Neural crest cell (in vitro differentiated cells): ENCODE measurements at places on chromosomes 2 and 18. TPM values are rescaled to one million over a fixed set of nuclear protein-coding genes. Genes with fewer than 3 reads are reported as not detected.

GRCh38 chr2:48219555-48220436, 310.2 kb upstream of the STON1 start:
- no peak overlapping the region for H3K4me3 ChIP-seq
- H3K4me1 ChIP-seq = no peaks in the 10 kb centered on the region
- no peak overlapping the region for H3K27ac ChIP-seq

Gene DCDC2C
- total RNA-seq = not detected in 2 replicates

DNA sequence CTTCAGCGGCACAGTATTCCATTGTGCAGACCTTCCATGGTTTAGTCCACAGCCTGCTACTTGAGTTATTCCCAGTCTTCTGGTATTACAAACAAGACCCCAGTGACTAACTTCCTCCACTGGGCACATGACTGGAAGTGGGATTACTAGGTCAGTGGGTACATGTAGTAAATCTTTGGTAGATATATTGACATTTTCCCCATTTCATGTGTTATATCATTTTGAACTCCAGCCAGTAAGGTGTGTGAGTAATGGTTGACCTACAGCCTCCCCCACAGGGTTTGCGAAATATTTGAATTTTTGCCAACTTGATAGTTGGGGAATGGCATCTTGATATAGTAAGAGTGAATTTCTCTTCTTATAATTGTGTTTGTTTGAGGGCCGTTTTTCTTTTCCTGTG, 58.8 kb downstream of the RNF144A start:
- no peaks in the 10 kb centered on the region for H3K27me3 ChIP-seq
- no peak overlapping the region for H3K4me3 ChIP-seq
- no peak for DNase-seq
- peaks cover 30% of the 10 kb centered on the region for H3K36me3 ChIP-seq
- H3K27ac ChIP-seq = no peak overlapping the region
- H3K4me1 ChIP-seq = peaks cover 5% of the 10 kb centered on the region

Gene COQ10B
- total RNA-seq = 9.1 and 9.4 TPM in 2 replicates

GRCh38 chr2:224947566-224947965, 94.7 kb downstream of the DOCK10 start:
- H3K4me3 ChIP-seq = no peak overlapping the region
- no peaks in the 10 kb centered on the region for H3K27me3 ChIP-seq
- DNase-seq = no peak

GRCh38 chr2:227219312-227220105, 55.1 kb downstream of the COL4A3 start:
- no peak overlapping the region for H3K4me3 ChIP-seq
- H3K27ac ChIP-seq = no peak overlapping the region
- no peaks in the 10 kb centered on the region for H3K36me3 ChIP-seq
- no peaks in the 10 kb centered on the region for H3K27me3 ChIP-seq
- no peaks in the 10 kb centered on the region for H3K4me1 ChIP-seq

- peaks cover 4% of the 10 kb centered on the region for H3K27me3 ChIP-seq
- H3K36me3 ChIP-seq = peaks cover 1% of the 10 kb centered on the region
- H3K4me3 ChIP-seq = no peak overlapping the region
- H3K27ac ChIP-seq = no peak overlapping the region
- no peaks in the 10 kb centered on the region for H3K4me1 ChIP-seq
These were observed 6.7 kb downstream of the CYP27A1 start for GRCh38 chr2:218788529-218789255.

Gene COL4A4
- total RNA-seq = 0.16 and 0.19 TPM in 2 replicates

Gene FLACC1
- total RNA-seq = 0.77 and 1.0 TPM in 2 replicates

GRCh38 chr2:229319558-229319957, 48.5 kb upstream of the PID1 start:
- no peak overlapping the region for H3K27ac ChIP-seq
- DNase-seq = no peak
- no peaks in the 10 kb centered on the region for H3K27me3 ChIP-seq
- no peaks in the 10 kb centered on the region for H3K36me3 ChIP-seq
- no peaks in the 10 kb centered on the region for H3K4me1 ChIP-seq

- no peaks in the 10 kb centered on the region for H3K36me3 ChIP-seq
- DNase-seq = no peak
- no peaks in the 10 kb centered on the region for H3K27me3 ChIP-seq
- peaks cover 15% of the 10 kb centered on the region for H3K4me1 ChIP-seq
These were observed 18.3 kb upstream of the ITGA6 start for GRCh38 chr2:172409042-172409441.

GRCh38 chr2:177519534-177520115, 127.1 kb downstream of the AGPS start:
- H3K27me3 ChIP-seq = no peaks in the 10 kb centered on the region
- peaks cover 2% of the 10 kb centered on the region for H3K36me3 ChIP-seq
- no peak overlapping the region for H3K4me3 ChIP-seq
- no peak for DNase-seq
- no peak overlapping the region for H3K27ac ChIP-seq

DNA sequence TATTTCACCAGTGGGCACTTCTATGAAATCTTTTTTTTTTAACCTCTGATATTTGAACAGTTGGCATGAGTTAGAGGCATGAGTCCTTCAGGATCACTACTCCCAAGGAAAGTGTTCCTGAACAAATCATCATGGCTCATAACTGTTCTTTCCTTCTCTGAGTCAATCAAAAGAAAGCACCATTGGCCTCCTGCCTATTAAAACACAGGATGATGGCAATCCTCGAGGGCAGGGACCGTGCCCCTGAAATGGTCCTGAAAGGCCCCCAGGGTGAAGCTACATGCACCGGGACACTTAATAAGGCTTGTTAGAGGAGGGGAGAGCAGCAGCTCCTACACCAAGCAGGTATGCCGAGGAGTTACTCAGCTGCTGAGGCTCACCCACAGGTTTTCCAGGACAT, 43.5 kb downstream of the SLC14A2 start:
- no peaks in the 10 kb centered on the region for H3K27me3 ChIP-seq
- H3K4me1 ChIP-seq = no peaks in the 10 kb centered on the region
- H3K36me3 ChIP-seq = no peaks in the 10 kb centered on the region
- no peak for DNase-seq

GRCh38 chr2:9914384-9915065, 37.0 kb upstream of the GRHL1 start:
- H3K27ac ChIP-seq = no peak overlapping the region
- no peak for DNase-seq
- no peak overlapping the region for H3K4me3 ChIP-seq
- H3K36me3 ChIP-seq = peaks cover 11% of the 10 kb centered on the region
- H3K27me3 ChIP-seq = no peaks in the 10 kb centered on the region

Gene FNDC4
- total RNA-seq = 14.2 and 17.4 TPM in 2 replicates

DNA sequence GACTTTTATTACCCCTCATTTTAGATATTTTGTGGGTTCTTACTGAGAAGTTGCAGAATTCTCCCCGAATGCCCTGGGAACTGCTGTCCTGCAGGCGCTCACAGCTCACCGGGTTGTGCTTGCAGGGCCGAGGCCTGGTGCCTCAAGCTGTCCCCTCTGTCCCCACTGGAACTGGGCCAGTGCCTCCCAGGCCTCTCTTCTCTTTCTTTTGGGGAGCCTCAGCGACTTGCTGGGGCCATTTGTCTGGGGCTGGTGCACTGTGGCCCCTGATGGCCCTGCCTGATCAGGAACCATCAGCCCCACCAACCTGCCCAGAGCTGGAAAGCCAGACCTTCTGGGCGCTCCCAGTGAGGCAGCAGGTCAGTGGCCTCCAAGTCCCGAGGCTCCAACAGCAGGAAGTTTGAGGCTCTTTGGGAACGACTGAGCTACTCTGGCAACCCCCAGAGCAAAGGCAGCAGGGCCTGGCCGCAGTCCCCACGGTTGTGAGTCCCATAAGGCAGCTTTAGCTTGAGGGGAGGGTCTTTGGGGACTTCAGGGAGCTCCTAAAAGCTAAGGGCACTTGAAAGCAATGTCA, 14.7 kb upstream of the NEU4 start:
- no peak overlapping the region for H3K4me3 ChIP-seq
- H3K36me3 ChIP-seq = peaks cover 8% of the 10 kb centered on the region
- H3K27ac ChIP-seq = no peak overlapping the region
- DNase-seq = no peak

Gene UGT1A9
- total RNA-seq = not detected in 2 replicates

Gene CTNNA2
- total RNA-seq = 2.6 and 2.9 TPM in 2 replicates

GRCh38 chr2:191923652-191923997, 76.7 kb upstream of the CAVIN2 start:
- no peak overlapping the region for H3K4me3 ChIP-seq
- peaks cover 3% of the 10 kb centered on the region for H3K36me3 ChIP-seq
- H3K4me1 ChIP-seq = peaks cover 23% of the 10 kb centered on the region
- no peaks in the 10 kb centered on the region for H3K27me3 ChIP-seq
- DNase-seq = no peak

- no peaks in the 10 kb centered on the region for H3K36me3 ChIP-seq
- no peak for DNase-seq
These were observed 482.2 kb downstream of the SPAG16 start for GRCh38 chr2:213766465-213766901.

DNA sequence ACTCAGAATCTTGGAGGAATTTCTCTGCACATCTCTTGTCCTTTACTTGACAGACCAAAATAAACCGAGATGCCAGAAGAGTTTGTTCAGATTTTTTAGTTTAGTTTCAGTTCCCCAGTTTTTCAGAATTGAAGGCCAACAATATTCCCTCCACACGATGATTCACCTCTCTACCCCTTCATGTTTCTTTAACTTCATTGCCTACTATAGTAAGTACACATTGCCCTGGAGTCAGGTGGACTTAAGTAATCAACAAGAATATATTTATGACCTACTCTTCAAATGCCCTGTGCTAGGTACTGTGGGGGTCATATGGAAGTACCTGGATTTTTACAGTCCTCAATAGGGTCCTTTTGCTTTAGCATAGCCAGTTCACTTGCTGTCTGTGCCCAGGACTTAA, 79.6 kb upstream of the CTLA4 start:
- DNase-seq = no peak
- no peaks in the 10 kb centered on the region for H3K27me3 ChIP-seq
- H3K4me3 ChIP-seq = no peak overlapping the region
- no peaks in the 10 kb centered on the region for H3K36me3 ChIP-seq
- no peak overlapping the region for H3K27ac ChIP-seq

GRCh38 chr2:205769879-205770278, 87.6 kb downstream of the NRP2 start:
- H3K36me3 ChIP-seq = peaks cover 12% of the 10 kb centered on the region
- no peak overlapping the region for H3K27ac ChIP-seq
- H3K4me1 ChIP-seq = peaks cover 48% of the 10 kb centered on the region
- H3K27me3 ChIP-seq = no peaks in the 10 kb centered on the region
- no peak overlapping the region for H3K4me3 ChIP-seq

GRCh38 chr2:239425631-239426030, 24.8 kb upstream of the HDAC4 start:
- DNase-seq = no peak
- no peaks in the 10 kb centered on the region for H3K36me3 ChIP-seq
- H3K4me1 ChIP-seq = peaks cover 4% of the 10 kb centered on the region
- H3K27ac ChIP-seq = no peak overlapping the region
- H3K27me3 ChIP-seq = peaks cover 4% of the 10 kb centered on the region
- H3K4me3 ChIP-seq = no peak overlapping the region

- H3K27me3 ChIP-seq = no peaks in the 10 kb centered on the region
- H3K36me3 ChIP-seq = peaks cover under 1% of the 10 kb centered on the region
- peaks cover 24% of the 10 kb centered on the region for H3K4me1 ChIP-seq
- H3K4me3 ChIP-seq = peak overlapping the region; percentile 76
These were observed 7.9 kb downstream of the CLHC1 start for GRCh38 chr2:55223958-55224760.

Gene PNPT1
- 33.0 and 34.5 TPM in 2 replicates for total RNA-seq

DNA sequence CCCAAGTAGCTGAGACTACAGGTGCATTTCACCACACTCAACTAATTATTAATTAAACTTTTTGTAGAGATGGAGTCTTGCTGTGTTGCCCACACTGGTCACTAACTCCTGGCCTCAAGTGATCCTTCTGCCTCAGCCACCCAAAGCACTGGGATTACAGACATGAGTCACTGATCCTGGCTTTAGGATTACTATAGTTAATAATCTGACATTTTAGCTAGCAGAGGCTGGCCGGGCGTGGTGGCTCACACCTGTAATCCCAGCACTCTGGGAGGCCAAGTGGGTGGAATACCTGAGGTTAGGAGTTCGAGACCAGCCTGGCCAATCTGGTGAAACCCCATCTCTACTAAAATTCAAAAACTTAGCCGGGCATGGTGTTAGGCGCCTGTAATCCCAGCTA, 39.5 kb downstream of the USP34 start:
- peaks cover 6% of the 10 kb centered on the region for H3K4me1 ChIP-seq
- no peak overlapping the region for H3K4me3 ChIP-seq
- peaks cover 11% of the 10 kb centered on the region for H3K36me3 ChIP-seq
- H3K27ac ChIP-seq = no peak overlapping the region
- no peaks in the 10 kb centered on the region for H3K27me3 ChIP-seq
- no peak for DNase-seq

Gene SLC40A1
- 2.0 and 2.6 TPM in 2 replicates for total RNA-seq

GRCh38 chr2:183079139-183079775, 710 bp downstream of the DUSP19 start:
- H3K36me3 ChIP-seq = no peaks in the 10 kb centered on the region
- H3K4me3 ChIP-seq = peak overlapping the region; percentile 97
- DNase-seq = no peak

DNA sequence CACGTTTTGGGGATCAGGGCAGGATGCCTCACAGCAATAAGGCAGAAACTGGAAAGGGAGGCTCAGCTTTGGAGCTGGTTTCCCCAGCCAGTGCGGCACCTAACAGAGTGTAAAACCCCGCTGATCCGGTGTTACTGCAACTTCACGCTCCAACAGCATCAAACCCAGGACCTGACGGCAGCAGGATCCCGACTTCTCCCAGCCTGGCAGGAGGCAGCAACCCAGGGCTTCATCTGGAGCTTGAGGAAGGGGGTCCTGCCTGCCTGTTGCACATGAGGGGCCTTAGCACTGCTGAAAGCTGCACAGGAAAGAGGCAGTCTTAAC, 209.8 kb downstream of the MGAT5 start:
- H3K4me1 ChIP-seq = peaks cover 8% of the 10 kb centered on the region
- no peak for DNase-seq
- H3K27me3 ChIP-seq = no peaks in the 10 kb centered on the region
- no peak overlapping the region for H3K27ac ChIP-seq
- H3K36me3 ChIP-seq = no peaks in the 10 kb centered on the region

Gene RNF125
- 1.1 and 1.6 TPM in 2 replicates for total RNA-seq

DNA sequence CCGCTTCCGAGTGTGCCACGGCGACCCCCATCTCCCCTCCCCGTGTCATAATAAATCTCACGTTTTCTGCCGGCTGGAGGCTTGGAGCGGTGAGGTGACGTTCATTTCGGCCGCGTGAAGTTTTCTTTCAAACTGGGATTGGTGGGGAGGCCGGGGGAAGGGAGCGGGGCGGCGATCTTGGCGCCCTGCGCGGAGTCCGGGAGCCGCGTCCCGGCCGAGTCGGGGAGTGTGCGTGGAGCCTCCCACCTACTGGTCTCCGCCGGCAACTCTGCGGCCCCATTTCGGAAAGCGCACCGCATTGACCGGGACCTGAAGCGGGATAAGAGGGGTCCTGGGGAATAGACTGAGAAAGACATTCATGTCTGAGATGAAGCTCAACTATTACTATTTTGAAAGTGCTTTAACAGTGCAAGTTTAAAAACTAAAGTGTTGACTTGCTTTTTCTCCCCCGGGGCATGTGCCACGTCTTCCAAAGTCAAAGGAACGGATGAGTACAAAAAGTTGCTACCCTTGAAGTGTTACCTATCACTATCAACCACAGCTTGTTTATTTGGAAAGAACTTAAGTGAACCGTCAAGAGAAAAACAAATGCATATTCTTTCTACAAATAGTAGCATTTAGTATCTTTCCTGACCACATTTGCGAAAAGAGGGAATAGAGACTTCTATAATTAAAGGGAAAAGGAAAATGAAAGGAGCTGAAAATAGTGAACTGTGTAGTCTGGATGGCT, 818 bp upstream of the IKZF2 start:
- H3K4me1 ChIP-seq = peaks cover 46% of the 10 kb centered on the region
- peaks cover 3% of the 10 kb centered on the region for H3K27me3 ChIP-seq

Gene TGFA
- total RNA-seq = 1.1 and 1.4 TPM in 2 replicates

GRCh38 chr2:62184512-62185230, 11.2 kb upstream of the B3GNT2 start:
- H3K36me3 ChIP-seq = no peaks in the 10 kb centered on the region
- no peak for DNase-seq
- no peak overlapping the region for H3K4me3 ChIP-seq
- H3K27me3 ChIP-seq = no peaks in the 10 kb centered on the region

- no peaks in the 10 kb centered on the region for H3K36me3 ChIP-seq
- no peak for DNase-seq
- H3K27me3 ChIP-seq = no peaks in the 10 kb centered on the region
These were observed 1136.6 kb upstream of the NXPH2 start for GRCh38 chr2:139916822-139917221.
